ENCODE measurements at places on chromosomes 5 and 9.

- no peak for DNase-seq
These were observed 101.9 kb downstream of the NFIB start for GRCh38 chr9:14212077-14212476.

DNA sequence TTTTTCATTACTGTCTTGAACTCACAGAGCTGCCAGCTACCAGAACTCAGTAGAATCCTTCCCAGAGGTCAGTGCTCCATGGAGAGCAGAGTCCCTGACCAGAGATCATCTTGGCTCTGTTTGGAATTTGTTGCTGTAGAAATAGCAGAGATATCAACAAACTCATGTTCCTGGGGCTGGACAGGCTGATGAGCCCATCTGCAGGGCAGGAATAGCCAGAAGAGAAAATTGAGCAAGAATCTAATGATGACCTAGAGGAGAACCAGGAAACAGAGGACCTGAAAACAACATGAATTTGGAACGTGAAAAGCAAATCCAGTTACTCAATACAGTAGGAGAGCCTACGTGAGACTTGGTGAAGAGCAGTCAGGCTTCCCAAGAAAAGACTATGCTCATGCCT lies 437.8 kb downstream of the PLK2 start:
- DNase-seq = no peak

DNA sequence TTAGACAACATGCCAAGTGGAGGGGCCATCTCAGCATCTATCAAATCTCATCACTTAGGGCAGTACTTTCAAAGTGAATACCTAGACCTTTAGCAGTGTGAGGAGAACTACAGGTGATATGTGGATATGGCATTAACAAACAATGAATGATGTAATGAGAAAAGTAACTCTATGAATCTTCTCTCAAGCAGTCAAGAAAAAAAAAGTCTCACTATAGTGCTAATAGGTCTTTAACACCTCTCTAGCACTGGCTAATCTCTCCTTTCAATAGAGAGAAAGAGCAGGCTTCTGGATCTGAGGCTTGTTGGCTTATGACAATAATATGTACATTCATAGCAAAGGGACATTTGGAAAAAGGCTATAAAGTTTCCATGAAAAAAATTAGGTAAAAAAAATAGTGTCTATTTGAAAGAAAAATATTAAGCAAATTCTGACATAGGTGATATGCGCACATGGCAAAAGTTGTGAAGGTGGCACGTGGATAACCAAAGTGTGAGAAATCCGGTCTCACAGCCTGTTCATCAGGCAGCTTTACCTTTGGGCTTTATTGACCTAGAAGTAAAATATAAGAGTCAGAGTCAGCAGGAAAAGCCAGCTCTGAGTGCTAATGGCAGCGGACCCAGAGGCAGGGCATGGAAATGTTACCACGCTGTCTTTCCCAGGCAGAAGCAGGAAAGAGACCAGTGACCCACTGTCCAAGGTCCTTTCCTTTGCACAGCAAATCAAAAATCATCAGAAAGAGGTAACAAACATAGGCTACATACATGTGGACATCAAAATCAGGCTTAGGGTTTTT lies 203.4 kb downstream of the EFNA5 start:
- no peak for DNase-seq

DNA sequence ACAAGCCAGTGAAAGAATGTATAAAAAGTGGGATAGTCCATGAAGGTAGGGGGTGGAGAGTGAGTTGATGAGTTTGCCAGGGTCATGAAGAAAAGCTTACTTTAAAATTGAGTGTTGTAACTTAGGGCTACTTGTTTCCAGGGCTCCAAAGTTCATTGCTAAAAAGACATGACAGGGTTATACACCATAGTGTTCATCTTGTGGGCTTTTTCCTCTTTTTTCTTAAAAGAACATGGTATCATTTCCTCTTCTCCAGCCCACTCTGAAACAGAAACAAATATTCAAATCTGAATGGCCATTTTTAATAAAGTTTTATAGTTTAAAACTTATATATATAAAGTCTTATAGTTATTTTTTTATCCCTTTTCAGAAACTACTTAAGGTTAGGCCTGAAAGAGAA lies 115.7 kb upstream of the SMC2 start:
- no peak for DNase-seq

- DNase-seq = no peak
These were observed 395.1 kb downstream of the ARHGEF28 start for GRCh38 chr5:74021126-74021525.

DNA sequence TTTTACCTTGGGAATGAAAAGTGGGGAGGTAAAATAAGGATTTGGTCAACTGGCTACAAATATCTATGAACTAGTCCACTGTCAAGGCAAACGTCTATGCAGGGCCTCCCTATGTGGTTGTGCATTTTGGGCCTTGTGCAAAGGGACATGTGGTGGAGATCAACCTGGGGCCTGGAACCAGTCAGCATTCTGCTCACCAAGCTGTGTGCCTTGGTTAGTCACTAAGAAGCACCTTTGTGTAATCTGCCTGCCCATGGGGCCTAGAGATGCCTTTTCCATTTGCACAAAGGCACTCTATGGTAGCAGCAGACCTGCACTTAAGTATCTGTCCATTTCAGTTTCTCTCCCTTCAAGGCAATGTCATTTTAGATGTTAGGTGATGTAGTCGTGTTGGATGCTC lies 184.0 kb downstream of the GNAQ start:
- DNase-seq = no peak

DNA sequence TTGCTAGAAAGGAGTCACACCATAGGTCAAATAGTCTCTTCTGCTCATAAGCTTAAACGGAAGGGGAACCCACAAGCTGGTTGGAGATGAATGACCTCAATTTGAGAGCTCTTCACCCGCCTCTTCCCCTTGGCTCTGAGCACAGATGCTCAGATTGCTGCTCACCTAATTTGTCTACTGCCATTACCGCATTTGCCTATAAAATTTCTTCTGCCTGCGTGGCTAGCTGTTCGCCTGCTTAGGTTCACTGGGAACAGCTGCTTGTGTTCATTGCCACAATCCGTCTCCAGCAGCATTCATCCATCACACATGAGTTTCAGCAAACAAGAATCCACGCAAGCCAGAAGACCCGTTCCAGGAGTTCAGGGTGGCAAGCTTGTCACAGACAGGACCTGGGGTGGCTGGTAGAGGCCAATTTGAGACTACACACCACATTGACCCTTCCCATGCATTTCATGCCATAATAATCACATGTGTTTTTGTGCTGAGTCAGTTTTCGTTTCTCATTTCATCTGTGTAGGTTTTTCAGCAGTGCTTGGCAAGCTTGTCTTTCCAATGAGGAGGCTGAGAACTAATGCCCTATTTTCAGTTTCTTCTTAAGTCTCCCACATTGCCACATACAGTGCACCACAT lies 50.2 kb upstream of the DNAH5 start:
- no peak for DNase-seq

DNA sequence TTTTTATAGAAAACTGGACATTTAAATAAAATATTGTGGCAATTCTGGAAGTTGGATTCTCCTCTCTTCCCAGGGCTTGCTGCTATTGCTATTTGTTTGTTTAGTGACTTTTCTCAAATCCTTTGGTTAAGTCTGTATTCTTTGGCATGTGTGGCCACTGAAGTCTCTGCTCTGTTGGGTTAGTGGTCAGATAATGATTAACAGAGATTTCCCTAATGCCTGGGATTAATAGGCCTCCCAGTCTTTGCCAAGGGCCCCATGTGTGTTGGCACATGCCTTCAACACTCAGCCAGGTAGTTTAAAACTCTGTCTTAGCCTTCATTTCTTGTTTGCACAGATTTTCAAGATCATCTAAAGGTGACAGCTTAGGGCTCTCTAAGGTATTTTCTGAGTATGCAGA lies 92.8 kb upstream of the EPB41L4A start:
- DNase-seq = no peak

Measured in activated CD4-positive, alpha-beta T cell treated with anti-CD3 and anti-CD28 coated beads for 48 hours (primary cell).